Stimulated activated CD8-positive, alpha-beta memory T cell treated with anti-CD3 and anti-CD28 coated beads, Interleukin-4, amount 100 ng/mL, for 4 hours (primary cell): ENCODE measurements at places on chromosomes 2 and 18.

GRCh38 chr18:38494065-38494464 lies 928.5 kb upstream of the CELF4 start:
- no peak for DNase-seq

DNA sequence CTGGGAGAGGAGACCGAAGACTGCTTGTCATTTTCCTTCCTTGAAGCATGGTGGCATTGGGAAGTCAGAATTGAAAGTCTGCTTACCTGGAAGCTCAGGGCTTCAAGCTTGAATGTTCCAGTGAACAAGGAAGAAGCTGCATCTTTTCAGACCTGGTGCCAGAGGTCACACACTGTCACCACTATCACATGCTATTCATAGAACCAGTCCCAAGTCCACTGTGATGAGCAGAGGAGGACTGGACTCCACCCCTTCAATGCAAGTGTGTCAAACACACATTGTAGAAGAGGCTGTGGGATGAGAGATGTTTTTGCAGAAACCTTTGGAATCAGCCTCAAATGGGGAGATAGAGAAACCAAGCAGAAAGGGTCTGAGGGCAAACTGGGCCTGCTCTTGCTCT lies 81.4 kb downstream of the LYPD1 start:
- no peak for DNase-seq

GRCh38 chr2:69993708-69994107 lies 32.3 kb upstream of the ASPRV1 start:
- no peak for DNase-seq

DNA sequence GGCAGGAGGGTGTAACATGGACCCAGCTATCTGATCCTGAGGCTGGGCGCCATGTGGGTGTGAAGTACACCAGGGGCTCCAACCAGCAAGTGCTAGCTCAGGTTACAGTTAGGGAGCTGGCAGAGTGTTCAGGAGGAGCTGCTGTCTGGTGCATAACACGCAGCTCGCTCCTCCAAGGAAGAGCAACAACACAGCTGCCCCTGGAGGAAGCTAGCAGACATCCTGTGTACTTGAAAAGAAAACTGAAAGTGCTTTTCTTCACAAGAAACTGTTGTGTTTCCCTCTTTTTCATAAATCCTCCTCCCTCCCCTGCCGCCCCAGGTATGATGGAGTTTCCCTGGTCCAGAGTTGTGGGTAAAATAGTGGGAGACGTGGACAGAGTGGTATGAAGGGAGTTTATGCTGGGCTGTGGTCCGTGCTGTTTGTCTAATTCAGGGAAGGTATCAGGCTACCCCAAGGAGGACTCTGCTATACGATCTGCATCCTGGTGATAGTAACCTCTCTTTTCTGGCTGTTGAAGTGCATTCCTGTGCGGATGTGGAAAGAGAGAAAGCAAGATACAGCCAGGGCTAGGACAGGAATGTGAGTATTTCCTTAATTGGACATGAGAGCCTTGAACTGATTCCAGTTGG lies 6.1 kb upstream of the LBH start:
- DNase-seq: no peak

DNA sequence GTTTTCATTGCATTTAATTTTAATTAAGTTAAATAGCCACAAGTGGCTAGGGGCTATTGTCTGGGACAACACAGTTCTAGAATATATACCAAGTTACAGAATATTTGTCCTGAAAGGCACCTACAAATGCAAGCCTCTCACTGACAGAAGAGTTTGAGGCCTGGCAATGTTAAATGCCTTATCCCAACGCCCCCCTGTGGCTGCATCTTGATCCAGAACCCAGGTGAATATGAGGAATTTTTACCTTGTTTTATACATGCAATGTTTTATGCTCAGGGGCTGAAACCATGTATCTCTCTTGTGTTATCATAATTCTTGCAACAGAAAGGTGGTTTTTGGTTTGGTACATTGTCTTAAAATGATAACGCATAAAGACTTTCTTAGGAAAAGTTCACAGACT lies 71.8 kb upstream of the SEC11C start:
- no peak for DNase-seq

DNA sequence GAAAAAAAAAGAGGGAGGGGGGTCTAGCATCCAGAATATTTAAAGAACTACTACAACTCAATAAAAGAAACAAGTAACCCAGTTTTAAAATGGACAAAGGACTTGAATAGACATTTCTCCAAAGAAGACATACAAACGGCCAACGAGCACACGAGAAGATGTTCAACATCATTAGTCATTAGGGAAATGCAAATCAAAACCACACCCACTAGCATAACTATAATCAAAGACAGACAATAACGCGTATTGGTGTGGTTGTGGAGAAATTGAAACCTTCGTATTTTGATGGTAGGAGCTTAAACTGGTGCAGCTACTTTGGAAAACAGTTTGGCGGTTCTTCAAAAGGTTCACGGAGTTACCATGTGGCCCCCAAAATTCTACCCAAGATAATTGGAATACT lies 64.3 kb upstream of the CAB39 start:
- DNase-seq: no peak

DNA sequence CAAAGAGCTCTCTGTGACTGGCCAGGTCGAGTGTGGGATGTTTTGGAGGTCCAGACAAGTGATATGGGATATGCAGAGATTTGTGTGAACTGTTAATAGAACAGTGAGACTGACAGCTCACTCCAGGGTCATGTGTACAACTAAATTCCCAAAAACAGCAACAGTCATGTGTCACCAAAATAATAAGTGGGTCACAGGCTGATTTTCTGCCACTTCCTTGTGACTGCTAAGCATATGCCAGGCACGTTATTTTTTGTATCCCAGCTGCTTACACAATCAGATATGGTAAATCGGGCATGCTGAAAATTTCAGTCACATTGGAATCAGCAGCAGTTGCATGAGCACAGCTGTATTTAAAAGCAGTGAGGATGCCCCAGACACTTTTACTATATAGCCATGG lies 198.7 kb downstream of the PTGR3 start:
- DNase-seq: no peak
